Femur (tissue), 1 donor: ENCODE measurements at places on chromosomes 5 and 9.

DNA sequence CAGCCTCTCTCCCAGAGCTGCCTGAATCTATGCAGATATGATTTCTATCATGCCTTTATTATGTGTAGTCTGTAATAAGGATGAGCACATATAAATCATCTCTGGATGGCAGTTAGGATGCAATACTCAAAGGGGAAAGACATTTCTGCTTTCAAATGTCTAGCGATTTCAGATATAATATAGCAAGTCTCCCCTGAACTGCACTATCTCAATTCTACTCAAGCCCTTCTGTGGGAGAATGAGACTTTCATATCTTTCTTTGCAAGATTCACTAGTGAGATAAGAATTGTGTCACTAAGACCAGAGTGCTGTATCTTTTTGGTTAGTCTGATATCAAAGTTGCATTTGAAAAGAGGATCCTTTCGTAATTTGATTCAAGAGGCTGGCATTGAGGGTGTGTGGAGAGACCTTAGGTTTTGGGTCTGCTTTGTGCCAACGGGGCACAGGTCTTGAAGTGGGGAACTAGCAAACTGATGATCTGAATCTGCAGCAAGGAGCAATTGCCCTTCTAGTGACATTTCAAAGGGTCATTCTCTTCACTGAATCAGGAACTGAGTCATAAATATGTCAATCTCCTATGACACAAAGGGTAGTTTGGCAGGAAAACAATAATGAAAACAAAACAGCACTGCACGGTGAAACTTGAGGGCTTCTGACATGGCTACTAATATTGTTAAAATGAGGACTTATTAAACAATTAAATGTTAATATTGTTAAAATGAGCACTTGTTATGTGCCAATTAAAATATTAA is 305.5 kb upstream of the CLINT1 start:
- DNase-seq, result no peak

GRCh38 chr5:156339139-156339841 is 12.3 kb downstream of the SGCD start:
- no peak for DNase-seq

DNA sequence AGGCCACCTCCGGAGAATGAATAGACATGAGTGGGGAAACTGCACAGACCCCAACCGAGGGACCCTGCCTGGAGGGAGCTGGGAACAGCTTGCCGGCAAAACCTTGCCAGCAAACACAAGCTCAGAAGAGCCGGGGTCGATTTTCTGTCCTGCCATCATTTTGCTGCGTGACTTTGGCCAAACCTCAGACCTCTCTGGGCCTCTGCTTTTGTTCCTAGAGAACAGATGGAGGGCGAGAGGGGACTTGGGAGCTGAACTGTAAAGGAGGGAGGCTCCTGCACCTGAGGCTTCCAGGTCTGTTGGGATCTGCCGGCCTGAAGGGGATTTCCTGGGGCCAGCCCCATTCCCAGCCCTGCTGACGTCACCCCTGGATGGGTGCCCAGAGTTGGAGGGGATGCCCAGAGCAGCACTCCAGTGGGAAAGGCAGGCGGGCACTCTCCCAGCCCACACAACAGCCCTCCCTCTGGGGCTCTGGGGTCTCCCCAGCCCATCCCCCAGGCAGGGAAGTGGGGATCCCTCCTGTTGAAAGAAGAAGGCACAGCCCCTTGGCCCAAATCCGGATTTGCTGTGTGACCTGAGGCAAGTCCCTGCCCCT is 40.4 kb upstream of the SYNPO start:
- DNase-seq, result peak; percentile 90

DNA sequence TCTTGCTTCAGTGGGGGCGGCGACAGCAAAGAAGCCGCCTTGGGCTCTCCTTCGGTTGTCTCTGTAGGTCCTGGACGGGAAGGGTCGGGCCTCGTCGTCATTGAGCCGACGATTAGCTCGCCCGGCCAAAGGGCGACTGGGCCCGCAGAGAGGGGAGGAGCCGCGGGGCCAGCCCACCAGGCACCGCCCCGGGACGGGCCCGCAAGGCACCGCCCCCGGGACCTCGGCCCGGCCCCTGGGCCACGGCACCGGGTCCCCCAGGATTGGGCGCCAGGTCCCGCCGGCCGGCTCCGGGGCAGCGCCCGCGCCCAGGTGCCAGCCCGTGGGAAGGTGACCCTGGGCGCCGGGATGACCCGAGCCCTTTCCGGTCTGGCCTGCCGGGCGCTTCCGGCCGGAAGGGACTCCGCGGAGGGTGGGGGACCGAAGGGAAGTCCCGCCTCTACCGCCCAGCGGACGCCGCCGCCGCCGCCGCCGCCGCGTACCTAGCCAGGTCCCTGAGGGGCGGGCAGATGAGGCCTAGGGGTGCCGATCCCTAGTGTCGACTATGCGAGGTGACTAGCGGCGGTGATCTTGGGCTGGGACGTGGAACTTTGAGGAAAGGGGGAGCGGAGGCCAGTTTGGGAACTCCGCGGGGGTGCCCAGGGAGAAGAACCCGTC is at the start of the genes GBA2 and RGP1:
Gene GBA2 (minus strand): TSS at position 371 of the 657 bp plus-strand sequence. CDS start 524 bp downstream, outside the sequence.
Gene RGP1 (plus strand): TSS at position 430 of the 657 bp plus-strand sequence. CDS start 469 bp downstream, outside the sequence.
- DNase-seq, result peak; percentile 85

- DNase-seq, result no peak
Measured at GRCh38 chr9:95670122-95670521, 153.4 kb upstream of the PTCH1 start.

GRCh38 chr9:84587153-84587552 is 82.4 kb upstream of the NTRK2 start:
- no peak for DNase-seq

DNA sequence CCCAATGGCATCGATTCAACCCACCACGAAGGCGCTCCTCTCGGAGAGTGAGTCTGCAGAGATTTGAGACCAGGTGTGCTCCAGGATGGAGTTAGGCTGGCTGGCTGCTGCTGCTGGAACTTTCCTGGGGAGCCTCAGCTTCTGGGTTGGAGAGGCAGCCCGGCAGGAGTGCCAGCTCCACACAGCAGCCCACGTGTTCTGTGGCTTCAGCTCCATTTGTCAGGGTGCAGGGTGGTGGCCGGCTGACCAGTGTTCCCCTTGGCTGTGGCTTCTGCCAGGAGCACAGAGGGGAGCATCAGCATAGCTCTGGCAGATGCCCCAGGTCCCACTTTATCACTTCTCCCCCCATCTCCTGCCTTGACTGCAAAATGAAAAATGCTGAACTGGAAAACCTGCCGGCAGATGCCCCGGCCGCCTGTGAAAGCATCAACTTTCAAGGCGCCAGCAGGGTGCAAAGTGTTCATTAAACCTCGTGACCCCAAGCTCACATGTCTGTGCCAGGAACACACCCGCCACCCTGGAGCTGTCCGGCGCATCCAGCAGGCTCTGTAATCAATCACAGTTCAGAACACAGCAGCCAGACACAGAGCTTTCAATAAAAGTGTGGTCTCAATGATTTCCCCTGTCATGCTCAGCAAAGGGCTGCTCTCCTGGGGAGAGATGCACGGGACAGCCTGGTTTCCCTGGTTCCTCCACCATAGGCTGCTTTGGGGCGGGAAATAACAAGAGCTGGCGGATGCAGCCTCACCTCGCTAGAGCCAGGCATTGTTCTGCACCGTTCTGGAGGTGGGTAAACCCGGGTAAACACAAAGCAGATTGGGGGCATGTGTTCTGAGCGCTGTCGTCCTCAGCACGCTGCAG is 53.2 kb downstream of the TRIP13 start:
- no peak for DNase-seq

DNA sequence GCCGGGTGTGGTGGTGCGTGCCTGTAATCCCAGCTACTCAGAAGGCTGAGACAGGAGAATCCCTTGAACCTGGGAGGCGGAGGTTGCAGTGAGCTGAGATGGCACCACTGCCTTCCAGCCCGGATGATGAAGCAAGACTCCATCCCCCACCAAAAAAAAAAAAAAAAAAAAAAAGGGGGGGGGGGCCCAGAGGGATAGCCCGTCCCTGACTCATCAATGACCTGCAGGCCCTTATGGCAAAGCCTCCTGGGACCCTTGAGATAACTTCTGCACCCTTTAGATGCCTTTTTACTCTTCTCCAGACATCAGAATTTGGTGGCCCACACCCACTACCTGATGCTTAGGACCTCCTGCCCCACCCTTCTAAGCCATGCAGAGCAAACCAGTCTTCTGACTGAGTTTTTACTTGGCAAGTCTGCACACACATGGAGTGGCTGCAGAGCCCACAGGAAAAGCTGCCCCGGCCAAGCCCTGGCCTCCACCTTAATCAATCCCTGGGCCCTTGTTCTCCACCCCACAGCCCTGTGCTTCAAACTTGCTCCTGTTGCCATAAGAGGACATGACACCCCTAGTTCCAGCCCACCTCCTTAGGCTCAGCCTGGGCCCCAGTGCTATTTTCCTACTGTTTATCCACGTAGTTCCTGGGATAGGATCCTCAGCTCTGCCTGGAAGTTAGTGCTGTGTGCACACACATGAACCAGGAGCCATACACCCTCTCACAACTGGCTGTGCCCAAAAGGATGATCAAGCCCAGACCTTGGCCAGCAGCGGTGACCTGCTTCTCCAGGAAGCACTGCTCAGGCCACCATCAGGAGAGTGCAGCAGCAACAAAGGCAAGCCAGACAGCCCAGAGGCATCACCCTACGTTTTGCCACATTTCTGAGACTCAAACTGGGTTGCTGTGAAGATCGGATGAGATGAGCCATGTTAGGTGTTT is 5.1 kb downstream of the MGAT1 start:
- DNase-seq, result no peak

DNA sequence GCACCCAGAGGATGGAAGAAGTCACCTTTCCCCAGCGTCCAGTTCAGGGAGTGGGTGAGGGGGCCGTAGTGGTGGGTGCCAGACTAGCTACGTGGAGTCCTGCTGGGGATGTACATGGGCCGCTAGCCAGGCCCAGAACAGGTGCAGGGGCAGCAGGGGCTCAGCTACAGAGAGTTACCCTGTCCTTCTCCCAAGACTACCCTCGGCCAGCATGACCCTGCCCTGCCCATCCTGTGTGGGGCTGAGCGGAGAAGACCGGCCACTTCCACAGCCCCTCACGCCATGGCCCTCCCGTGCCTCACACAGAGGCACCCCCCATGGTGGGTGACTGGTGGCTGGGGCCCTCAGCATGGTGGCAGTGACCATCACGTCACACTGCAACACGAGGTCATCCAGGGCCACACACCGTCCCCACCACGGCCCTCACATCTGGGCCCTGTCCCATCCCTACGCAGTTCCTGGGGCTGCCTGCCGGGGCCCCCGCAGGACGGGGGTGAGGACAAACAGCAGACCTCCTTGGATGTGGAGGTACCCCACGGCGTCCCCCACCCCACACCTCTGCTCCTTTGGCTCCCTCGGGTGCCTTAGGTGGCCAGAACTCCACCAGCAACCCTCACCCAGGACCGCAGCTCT is 977 bp upstream of the DPP7 start:
- no peak for DNase-seq

DNA sequence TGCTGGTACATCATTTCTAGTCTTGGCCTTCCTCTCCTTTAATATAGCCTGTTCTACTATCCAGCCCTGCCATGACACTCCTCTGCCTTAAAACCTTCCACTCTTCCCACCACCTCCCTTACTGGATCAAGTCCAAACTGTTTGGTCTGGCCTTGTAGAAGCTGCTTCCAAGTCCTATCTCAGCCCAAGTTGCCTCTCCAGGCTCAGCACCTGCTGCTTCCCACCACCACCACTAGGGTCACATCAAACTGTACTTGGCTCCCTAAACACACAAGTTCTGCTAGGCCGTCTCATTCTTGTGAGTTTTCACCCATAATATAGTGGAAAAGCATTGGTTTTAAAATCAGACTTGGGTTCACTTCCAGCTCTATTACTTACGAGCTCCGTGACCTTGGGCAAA is 1.4 kb downstream of the NDUFA8 start:
- no peak for DNase-seq
